ENCODE measurements at places on chromosomes 5 and 9. TPM values are rescaled to one million over a fixed set of nuclear protein-coding genes. Genes with fewer than 3 reads are reported as not detected.

DNA sequence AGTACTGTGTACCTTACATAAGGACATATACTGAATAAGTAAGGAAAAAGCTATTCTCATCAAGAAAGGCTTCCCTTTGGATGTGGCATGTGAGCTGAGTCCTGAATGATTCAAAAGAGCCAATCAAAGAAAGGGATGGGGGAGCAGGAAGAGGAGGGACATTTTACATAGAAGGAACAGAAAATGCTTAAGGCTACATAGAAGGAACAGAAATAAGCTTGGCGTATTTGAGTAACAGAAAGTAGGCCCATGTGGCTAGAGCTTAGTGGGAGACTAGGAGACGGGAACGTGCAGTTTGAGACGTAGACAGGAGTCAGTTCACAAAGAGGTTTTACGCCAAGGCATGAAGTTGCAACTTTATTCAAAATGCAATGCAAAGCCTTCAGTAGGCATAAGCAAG, 126.3 kb downstream of the CEMIP2 start:
- H3K4me1 ChIP-seq: peaks cover 8% of the 10 kb centered on the region
- H3K36me3 ChIP-seq: no peaks in the 10 kb centered on the region
- no peaks in the 10 kb centered on the region for H3K27me3 ChIP-seq
- DNase-seq: no peak
- H3K27ac ChIP-seq: peak overlapping the region; percentile 7

The NRARP gene
- total RNA-seq: 107 TPM

GRCh38 chr5:169213479-169213878, 87.5 kb downstream of the SLIT3 start:
- H3K27me3 ChIP-seq: no peaks in the 10 kb centered on the region
- H3K4me1 ChIP-seq: no peaks in the 10 kb centered on the region
- no peak overlapping the region for H3K4me3 ChIP-seq

DNA sequence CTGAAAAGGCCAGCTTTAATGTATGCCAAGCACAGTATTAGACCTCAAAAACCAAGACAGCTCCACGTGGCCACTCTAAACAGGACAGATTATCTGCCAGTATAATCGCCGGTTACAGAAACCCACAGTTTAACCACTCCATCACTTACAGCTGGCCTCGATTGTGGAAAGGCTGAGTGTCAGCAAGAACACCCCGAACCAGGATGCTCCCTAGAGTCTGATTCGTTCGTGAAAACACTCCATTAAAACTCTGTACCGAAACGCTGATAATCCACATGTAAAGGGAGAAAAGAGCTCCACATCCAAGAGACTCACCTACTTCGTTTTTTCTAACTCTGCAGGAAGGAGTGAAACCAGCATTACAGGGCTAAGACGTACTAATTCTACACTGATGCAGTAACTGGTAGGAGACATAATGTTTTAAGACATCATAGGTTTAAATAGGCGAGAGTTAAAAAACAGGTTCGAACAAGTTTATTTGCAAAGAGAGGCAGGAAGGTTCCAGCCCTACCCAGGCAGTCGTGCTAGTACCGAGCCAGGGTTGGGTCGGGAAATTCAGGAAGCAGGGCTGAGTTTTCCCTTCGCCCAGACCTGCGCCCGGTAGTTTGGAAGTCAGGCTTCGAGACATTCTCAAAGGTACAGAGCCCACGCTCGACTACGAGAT, 949 bp downstream of the SERINC5 start:
- H3K4me3 ChIP-seq: peak overlapping the region; percentile 90
- peaks cover 40% of the 10 kb centered on the region for H3K4me1 ChIP-seq
- H3K27ac ChIP-seq: peak overlapping the region; percentile 99
- no peaks in the 10 kb centered on the region for H3K36me3 ChIP-seq
- H3K27me3 ChIP-seq: no peaks in the 10 kb centered on the region
- DNase-seq: no peak

The PCDHA5 gene
- total RNA-seq: 0.79 TPM

The MLANA gene
- total RNA-seq: not detected

The C1QTNF3 gene
- total RNA-seq: 7.5 TPM

The NSA2 gene
- 28.4 TPM for total RNA-seq

GRCh38 chr5:92566113-92566786, 1014.8 kb downstream of the NR2F1-AS1 start:
- no peak for DNase-seq
- no peaks in the 10 kb centered on the region for H3K36me3 ChIP-seq
- H3K27ac ChIP-seq: no peak overlapping the region
- H3K4me3 ChIP-seq: no peak overlapping the region

DNA sequence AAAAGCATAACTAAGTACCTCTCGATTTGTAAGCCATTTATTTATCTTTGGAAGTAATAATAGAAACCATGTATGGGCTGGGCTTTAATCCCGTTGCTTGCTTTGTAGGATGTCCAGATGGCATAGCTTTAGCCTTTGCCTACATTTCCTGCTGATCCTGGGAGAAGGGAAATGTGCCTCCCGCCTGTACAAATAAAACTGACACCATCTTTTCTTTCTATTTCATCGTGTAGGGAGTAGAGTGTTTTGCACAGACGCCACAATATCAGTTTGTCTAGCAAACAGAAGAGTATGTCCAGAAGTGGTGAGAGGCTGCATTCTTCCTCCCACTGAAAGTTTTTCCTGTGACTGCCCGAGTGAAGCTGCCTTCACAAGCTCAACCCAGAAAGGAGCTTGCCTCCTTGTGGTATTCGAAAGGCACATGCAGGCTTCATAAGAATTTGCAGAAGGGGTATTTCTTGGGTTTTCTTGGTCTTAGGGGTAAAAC, 24.7 kb upstream of the TJP2 start:
- no peaks in the 10 kb centered on the region for H3K4me1 ChIP-seq
- DNase-seq: no peak
- H3K27ac ChIP-seq: no peak overlapping the region

GRCh38 chr5:177447066-177447610, 524 bp downstream of the PRR7 start:
- peaks cover 23% of the 10 kb centered on the region for H3K27me3 ChIP-seq
- peak overlapping the region; percentile 53 for H3K27ac ChIP-seq
- DNase-seq: peak; percentile 65
- peak overlapping the region; percentile 45 for H3K4me3 ChIP-seq

GRCh38 chr5:61277781-61278180, 54.3 kb upstream of the ZSWIM6 start:
- DNase-seq: no peak
- no peak overlapping the region for H3K4me3 ChIP-seq
- H3K27ac ChIP-seq: peak overlapping the region; percentile 53

- no peaks in the 10 kb centered on the region for H3K4me1 ChIP-seq
- H3K27me3 ChIP-seq: no peaks in the 10 kb centered on the region
- DNase-seq: no peak
- no peak overlapping the region for H3K27ac ChIP-seq
- no peak overlapping the region for H3K4me3 ChIP-seq
These were observed 172.9 kb upstream of the NREP start for GRCh38 chr5:111929867-111930266.

GRCh38 chr5:90813392-90813791, 254.8 kb downstream of the ADGRV1 start:
- H3K4me1 ChIP-seq: no peaks in the 10 kb centered on the region
- DNase-seq: no peak
- no peaks in the 10 kb centered on the region for H3K27me3 ChIP-seq
- H3K4me3 ChIP-seq: no peak overlapping the region
- no peaks in the 10 kb centered on the region for H3K36me3 ChIP-seq
